ENCODE measurements at places on chromosomes 13 and 19. TPM values are rescaled to one million over a fixed set of nuclear protein-coding genes. Genes with fewer than 3 reads are reported as not detected.

The ARHGAP45 gene
- 39.3 TPM for total RNA-seq

The CYP4F12 gene
- 50.8 TPM for total RNA-seq

The MCEMP1 gene
- not detected for total RNA-seq

The BTBD2 gene
- 42.3 TPM for total RNA-seq

The ADGRE1 gene
- total RNA-seq: not detected

The MUC16 gene
- total RNA-seq: 0.08 TPM

The EPS8L1 gene
- total RNA-seq: 151 TPM

The TMEM272 gene
- total RNA-seq: not detected

The NRTN gene
- total RNA-seq: 1.3 TPM

The ZNF625 gene
- 2.0 TPM for total RNA-seq

The CD79A gene
- 3.1 TPM for total RNA-seq

All from esophagus squamous epithelium (tissue), 5 donors.